ENCODE measurements at places on chromosomes 5 and 9.
A peak's percentile ranks its signal among the peaks of the same experiment; 100 is the strongest.

- no peak for DNase-seq
Observed at GRCh38 chr9:91864380-91864779, 85.6 kb downstream of the ROR2 start.

DNA sequence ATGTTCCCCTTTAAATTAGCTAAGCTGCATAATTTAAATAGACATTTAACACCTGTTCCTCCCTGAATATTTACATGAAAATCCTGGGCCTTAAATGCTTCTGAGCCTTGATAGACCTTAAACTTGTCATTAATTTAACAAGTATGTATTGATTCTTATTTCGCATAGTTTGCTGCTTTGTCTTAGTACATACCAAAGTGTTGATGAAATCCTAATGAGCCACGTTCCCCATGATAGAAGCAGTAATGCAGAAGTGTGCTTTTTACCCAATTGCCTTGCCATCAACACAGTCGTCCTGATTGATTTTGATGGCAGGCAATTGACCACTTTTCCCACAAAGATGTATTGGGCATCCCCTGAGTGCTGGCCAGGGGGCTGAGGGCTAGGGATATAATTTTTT lies 213.5 kb downstream of the SGCD start:
- DNase-seq = no peak

DNA sequence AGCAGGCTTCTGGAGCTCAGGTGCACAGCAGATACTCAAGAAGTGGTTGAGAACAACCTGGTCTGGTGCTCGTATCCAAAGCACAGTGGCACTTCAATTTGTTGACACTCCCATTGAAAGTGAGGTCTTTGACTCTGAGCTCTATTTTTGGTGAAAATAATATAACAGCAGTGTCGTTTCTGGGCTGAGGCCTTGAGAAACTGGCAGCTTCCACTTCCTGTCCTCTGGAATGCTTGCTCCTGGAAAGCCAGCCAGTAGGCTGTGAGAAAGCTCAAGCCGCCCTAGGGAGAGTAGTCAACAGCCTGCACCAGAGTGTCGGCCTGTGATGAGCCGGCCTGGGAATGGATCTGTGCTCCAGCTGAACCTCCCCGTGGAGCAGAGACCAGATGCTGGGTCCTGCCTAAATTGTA lies 6.8 kb upstream of the SUSD3 start:
- DNase-seq = no peak

GRCh38 chr9:130197888-130198287 lies 25.7 kb downstream of the NCS1 start:
- no peak for DNase-seq

GRCh38 chr9:751137-752051 lies 90.1 kb upstream of the DMRT1 start:
- DNase-seq = peak; percentile 52

DNA sequence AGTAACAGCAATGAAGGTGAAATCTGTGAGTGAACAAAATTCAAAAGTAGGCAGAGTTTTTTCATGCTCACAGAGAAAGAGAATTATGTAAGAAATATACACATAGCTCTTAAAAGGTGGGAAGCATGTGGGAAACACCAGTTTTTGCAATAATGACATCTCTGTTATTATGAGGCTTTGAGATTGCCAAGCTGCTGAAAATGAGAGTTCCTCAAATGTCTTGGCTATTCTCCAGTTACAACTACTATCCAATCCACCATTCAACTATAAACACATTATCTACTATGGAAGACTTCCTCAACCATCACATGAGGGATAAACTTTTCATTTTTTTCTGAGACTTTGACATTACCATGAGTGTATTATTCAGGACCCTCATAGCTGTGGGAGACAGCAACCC lies 420.8 kb upstream of the ACTBL2 start:
- no peak for DNase-seq

DNA sequence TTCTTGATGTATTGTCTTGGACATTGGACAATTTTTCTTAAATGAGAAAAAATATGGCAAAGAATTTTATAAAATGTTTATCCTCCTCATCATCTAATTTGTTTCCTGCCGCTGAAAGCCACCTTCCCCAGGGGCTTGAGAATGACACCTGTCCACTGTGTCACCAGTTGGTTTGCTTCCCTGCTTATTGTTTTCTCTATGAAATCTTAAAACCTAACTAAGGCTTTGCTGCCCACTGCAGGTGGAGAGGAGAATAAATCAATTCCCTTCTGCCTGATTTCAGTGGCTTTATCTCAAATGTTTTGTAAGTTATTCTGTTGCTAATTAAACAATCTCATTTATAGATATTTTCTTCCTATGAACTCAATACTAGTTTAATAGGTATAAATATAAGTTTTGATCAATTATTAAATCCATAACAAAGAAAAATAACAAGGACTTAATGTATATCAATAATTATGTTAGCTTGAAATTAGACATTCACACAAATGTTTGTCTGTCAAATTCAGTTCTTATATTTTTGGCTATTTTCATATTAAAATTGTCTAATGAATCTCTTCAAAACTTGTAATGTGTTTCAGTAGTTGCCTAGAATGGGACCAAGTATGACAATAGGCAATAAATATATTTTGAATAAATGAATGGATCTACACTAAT lies 822.5 kb downstream of the PTPRD start:
- DNase-seq = peak; percentile 20
